ENCODE measurements at places on chromosomes 3 and 15. TPM values are rescaled to one million over a fixed set of nuclear protein-coding genes. Genes with fewer than 3 reads are reported as not detected.
A peak's percentile ranks its signal among the peaks of the same experiment; 100 is the strongest.

The BOC gene
- total RNA-seq, result 1.5 TPM

The CFAP100 gene
- total RNA-seq, result not detected

The ATP13A5 gene
- not detected for total RNA-seq

The AADACL2 gene
- not detected for total RNA-seq

The GALNT15 gene
- total RNA-seq, result 2.8 TPM

The GOLGA8S gene
- 0.05 TPM for total RNA-seq

The AADAC gene
- 144 TPM for total RNA-seq

The CCDC39 gene
- not detected for total RNA-seq

DNA sequence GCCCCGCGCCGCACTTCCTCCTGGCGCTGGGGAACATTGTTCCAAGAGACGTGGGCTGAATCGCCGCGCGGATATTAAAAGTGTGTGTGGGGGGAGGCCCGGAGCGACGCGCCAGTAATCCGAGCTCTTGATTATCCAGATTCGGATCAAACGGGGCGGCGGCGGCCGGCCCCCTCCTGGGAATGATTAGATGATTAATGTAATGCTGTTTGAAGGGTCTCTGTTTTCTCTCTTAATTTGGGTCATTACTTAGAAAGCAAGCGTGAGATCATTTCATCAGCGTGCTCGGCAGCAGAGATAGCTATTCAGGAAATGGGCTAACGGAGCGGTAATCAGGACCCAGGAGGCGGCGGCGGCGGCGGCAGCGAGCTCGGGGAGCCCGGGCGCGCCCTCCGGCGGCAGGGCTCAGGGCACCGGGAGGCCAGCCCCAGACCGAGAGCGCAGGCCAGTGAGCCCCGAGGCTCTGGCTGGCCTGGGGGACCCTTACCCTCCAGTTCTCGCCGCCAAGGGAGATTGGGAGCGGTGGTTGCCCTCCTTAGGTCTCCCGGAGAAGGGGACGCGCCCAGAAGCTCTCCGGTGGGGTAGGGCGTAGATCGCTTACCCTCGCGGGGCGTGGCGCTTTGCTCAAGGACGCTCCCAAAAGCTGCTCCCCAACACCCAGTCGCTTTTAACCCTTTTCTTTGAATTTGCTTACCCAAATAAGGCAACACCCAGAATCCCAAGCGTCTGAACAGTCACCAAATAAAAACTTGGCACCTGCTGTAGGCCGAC, 4.5 kb downstream of the FEZF2 start:
- no peak overlapping the region for H3K4me3 ChIP-seq
- H3K27me3 ChIP-seq, result peaks cover 5% of the 10 kb centered on the region
- H3K27ac ChIP-seq, result no peak overlapping the region
- peaks cover 23% of the 10 kb centered on the region for H3K4me1 ChIP-seq

- no peaks in the 10 kb centered on the region for H3K36me3 ChIP-seq
- H3K4me3 ChIP-seq, result no peak overlapping the region
These were observed 238.2 kb upstream of the C2CD4B start for GRCh38 chr15:62403164-62403809.

DNA sequence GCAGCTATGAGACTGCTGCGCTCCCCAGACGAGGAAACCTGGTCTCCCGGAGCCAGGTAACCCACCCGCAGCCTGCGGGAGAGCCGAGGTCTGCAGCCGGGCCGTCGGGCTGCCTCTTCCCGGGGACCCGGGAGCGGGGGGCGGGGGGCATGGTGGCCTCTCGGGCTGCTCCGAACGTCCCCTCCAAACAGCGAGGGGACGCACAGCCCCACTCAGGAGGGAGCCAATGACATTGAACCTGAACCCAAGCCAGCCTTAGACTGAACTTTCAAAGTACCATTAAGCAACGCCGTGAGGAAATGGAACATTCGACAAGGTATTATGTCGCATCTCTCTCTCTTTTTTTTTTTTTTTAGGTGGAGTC, 29.8 kb upstream of the ALDH1A3 start:
- no peak overlapping the region for H3K27ac ChIP-seq
- no peaks in the 10 kb centered on the region for H3K36me3 ChIP-seq

DNA sequence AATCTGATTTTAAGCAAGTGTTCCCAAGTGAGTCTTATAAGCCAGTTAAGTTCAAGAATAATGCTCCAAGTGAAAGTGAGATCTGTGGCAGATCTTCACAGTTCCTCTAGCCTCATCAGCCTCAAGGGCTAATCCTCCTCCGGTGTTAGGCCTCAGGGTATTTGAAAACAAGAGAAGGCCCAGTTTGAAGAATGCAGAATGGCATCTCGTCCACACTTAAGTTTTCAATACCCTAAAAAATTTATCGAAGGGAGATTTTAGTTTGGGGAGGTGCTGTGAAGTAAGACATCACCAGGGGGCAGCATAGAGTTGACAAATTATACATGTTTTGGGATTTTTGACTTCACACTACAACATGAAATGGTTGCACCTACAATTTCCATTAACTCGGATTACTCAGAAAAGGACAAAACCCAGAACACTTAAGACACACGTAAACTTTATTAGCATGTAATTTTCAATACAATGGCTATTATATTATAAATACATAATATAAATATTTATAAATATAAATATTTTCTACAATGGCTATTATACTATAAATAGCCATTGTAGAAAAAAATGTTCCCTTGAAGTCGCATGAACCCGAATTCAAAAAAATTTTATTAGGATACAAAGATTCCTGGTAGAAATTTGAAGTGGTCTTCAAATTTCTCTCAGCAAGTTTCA, 2.3 kb upstream of the TMEM266 start:
- DNase-seq, result no peak
- no peak overlapping the region for H3K4me3 ChIP-seq
- no peaks in the 10 kb centered on the region for H3K27me3 ChIP-seq
- H3K4me1 ChIP-seq, result no peaks in the 10 kb centered on the region
- no peaks in the 10 kb centered on the region for H3K36me3 ChIP-seq

DNA sequence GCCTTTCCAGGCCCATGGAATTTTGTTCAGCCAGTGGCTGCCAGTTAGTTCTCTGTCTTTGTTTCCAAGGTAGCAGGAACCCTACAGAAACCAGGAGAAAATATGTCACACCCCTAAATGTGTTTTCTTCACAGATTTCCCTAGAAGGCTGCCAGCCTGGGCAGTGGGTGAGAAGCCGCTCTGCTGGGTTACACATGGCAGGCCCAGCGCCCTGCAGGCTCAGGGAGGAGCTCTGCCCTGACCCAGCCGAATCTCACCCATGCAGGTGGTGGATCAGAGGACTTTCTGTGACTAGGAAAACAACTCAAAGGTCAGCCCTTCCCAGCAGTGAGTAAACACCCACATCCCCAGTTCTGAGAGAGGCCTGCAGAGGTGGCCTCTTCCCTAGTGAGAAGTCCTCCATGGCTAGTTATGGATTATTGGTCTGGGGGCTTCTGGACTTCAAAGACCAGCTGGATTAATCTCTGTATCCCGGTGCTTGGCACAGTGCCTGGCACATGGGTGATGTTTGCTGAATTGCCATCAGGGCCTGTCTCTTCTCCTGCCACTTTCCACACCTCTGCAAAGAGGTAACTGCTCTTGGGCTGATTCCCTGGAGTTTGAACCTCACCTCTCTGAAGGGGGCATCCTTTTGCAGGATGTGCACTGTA, 34.7 kb upstream of the BDH1 start:
- peaks cover 28% of the 10 kb centered on the region for H3K4me1 ChIP-seq
- H3K36me3 ChIP-seq, result no peaks in the 10 kb centered on the region
- no peaks in the 10 kb centered on the region for H3K27me3 ChIP-seq
- peak; percentile 59 for DNase-seq

GRCh38 chr3:114380233-114380651, 86.4 kb downstream of the TIGIT start:
- no peaks in the 10 kb centered on the region for H3K27me3 ChIP-seq
- no peak overlapping the region for H3K27ac ChIP-seq
- no peak overlapping the region for H3K4me3 ChIP-seq

DNA sequence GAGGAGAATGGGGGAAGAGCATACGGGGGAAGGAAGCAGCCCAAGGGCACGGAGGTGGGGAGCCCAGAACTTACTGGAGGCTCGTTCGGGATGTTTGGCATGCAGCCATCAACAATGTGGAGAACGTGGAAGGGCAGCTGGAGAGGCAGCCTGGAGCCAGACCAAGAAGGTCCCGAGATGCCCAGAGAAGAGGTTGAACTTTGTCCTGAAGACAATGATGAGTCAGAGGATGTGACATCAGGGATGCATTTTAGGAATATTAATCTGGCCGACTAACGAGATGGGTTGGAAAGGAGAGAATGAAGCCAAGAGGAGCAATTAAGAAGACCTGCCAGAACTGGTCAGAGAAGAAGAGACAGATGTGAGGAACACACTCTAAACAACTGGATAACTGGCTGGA, 98.2 kb downstream of the SRGAP3 start:
- H3K4me3 ChIP-seq, result no peak overlapping the region
- H3K36me3 ChIP-seq, result no peaks in the 10 kb centered on the region
- no peak for DNase-seq
- no peaks in the 10 kb centered on the region for H3K4me1 ChIP-seq
- no peaks in the 10 kb centered on the region for H3K27me3 ChIP-seq
- H3K27ac ChIP-seq, result no peak overlapping the region

DNA sequence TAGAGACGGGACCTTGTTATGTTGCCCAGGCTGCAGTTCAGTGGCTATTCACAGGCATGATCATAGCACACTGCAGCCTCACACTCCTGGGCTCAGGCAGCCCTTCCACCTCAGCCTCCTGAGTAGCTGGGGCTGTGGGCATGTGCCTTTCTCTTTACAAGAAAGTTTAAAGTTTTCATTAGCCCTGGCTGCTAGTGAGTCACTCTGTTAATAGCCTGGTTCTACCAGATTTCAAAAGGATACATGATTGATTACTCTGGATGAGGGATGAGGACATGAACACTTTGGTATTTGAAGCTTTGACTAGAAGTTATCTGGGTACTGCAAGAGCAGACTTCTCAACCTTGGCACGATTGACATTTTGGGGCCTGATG, 95.1 kb downstream of the DHX36 start:
- no peaks in the 10 kb centered on the region for H3K4me1 ChIP-seq
- H3K4me3 ChIP-seq, result no peak overlapping the region
- no peak overlapping the region for H3K27ac ChIP-seq
- H3K27me3 ChIP-seq, result no peaks in the 10 kb centered on the region
- H3K36me3 ChIP-seq, result peaks cover 11% of the 10 kb centered on the region

- H3K4me3 ChIP-seq, result no peak overlapping the region
- peaks cover 7% of the 10 kb centered on the region for H3K4me1 ChIP-seq
- no peaks in the 10 kb centered on the region for H3K36me3 ChIP-seq
- no peaks in the 10 kb centered on the region for H3K27me3 ChIP-seq
These were observed 186.3 kb upstream of the ATP11B start for GRCh38 chr3:182606905-182607504.

DNA sequence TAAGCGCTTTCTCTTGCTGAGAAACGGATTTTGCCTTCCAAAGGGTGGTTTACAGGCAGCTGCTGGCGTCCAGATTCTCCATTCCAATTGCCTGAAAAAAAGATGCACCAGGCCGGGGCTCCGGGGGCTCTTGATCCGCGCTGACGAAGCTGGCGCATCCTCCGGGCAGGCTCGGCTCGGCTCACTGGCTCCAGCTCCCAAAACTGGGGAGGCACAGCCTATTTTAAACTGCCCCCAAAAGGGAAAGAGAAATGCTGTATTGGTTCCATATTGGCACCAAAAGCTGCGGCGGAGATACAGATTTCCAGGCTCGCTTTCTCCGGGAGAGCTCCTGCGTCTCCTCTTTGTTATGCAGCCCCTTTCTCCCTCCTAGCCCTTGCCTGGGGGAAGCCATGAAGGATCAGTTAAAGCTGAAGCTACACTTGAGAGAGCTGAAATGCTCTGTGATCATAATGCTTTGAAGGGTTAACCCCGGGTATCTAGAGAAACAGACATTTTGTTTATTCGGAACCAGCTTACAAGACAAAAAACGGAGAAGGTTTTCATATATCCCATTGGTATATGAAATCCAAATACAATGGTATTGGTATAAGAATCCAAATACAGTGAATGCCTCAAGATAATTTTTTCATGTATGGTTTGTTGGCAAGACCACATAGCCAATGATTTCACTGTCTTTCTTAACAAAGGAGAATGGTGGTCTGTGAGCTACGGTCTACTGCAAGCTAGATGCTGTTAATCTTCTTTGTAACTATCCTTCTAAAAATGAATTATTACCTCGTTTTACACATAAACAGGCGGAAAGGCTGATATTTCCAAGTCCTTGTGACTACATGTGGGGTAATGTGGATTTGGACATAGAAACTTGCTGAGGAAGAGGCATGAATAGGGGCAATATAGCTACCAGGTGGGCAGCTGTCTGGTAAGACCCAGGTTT, 693 bp downstream of the CD200 start:
- no peak overlapping the region for H3K27ac ChIP-seq
- no peaks in the 10 kb centered on the region for H3K36me3 ChIP-seq
- no peak overlapping the region for H3K4me3 ChIP-seq
- DNase-seq, result no peak

GRCh38 chr3:13836658-13837587, 42.9 kb downstream of the WNT7A start:
- no peaks in the 10 kb centered on the region for H3K27me3 ChIP-seq
- no peaks in the 10 kb centered on the region for H3K4me1 ChIP-seq
- DNase-seq, result no peak
- H3K4me3 ChIP-seq, result no peak overlapping the region
- H3K36me3 ChIP-seq, result no peaks in the 10 kb centered on the region

DNA sequence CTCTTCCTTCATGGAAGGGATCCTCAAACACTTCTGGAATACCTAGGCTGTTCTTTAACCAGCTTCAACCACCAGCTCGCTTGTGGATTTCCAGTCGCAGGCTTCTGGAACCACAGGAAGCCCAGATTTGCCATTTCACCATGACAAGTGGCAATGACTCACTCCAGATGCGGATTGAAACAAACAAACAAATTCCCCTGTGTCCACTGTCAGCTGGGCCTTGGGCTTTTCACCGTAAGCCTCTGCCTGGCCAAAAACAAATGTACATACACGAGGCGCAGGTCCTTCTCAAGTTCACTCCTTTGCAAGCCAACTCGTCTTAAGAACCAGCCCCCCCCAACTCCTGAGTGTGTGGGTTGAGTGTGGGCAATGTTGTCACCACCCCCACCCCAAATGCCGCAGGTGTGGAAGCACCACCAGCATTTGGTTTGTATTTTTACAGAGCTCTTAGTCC, 8.8 kb downstream of the BCL6 start:
- H3K36me3 ChIP-seq, result peaks cover 27% of the 10 kb centered on the region
- H3K4me1 ChIP-seq, result peaks cover 10% of the 10 kb centered on the region
- DNase-seq, result no peak
- no peaks in the 10 kb centered on the region for H3K27me3 ChIP-seq
- H3K4me3 ChIP-seq, result peak overlapping the region; percentile 97

GRCh38 chr15:86399041-86399954, 319.6 kb downstream of the AGBL1 start:
- no peak overlapping the region for H3K27ac ChIP-seq
- H3K27me3 ChIP-seq, result no peaks in the 10 kb centered on the region
- no peaks in the 10 kb centered on the region for H3K36me3 ChIP-seq
- no peak for DNase-seq
- H3K4me1 ChIP-seq, result no peaks in the 10 kb centered on the region

GRCh38 chr3:170961616-170962400, 53.4 kb upstream of the EIF5A2 start:
- no peak overlapping the region for H3K4me3 ChIP-seq

GRCh38 chr3:188282871-188283270, 128.9 kb downstream of the LPP start:
- H3K4me3 ChIP-seq, result no peak overlapping the region
- H3K27ac ChIP-seq, result peak overlapping the region; percentile 46

All from liver (tissue), 10 donors.